ENCODE measurements at places on chromosomes 2 and 18.

DNA sequence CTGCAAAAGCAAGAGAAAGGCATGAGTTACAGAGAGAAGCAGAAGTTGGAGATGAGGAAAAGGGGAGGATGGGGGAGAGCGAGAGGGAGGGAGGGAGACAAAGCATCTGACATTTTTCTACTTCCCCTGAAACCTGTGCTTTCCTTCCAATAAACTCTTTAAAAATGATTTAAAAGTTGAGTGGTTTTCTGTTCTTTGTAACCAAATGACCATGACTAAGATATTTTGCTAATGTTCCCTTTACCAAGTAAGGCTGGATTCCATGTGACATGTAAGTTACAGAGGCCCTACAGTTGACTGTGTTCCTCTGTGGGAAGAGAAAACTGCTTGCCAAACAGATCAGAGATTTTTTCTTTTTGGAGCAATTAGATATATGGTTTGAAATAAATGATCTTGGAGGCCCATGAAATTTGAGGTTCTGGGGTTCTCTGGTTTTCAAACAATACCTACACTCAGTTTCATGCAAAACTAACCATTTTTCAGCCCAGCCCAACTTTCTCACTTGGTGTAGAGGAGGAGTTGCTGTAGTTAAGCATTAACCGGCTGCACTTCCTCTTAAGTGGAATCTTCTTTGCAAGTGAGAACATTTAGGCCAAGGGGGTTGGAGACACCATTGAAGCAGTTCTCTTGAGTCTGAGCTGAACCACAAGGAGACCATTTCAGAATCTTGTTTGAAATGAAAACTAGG lies 34.5 kb downstream of the INSIG2 start:
- DNase-seq: no peak

DNA sequence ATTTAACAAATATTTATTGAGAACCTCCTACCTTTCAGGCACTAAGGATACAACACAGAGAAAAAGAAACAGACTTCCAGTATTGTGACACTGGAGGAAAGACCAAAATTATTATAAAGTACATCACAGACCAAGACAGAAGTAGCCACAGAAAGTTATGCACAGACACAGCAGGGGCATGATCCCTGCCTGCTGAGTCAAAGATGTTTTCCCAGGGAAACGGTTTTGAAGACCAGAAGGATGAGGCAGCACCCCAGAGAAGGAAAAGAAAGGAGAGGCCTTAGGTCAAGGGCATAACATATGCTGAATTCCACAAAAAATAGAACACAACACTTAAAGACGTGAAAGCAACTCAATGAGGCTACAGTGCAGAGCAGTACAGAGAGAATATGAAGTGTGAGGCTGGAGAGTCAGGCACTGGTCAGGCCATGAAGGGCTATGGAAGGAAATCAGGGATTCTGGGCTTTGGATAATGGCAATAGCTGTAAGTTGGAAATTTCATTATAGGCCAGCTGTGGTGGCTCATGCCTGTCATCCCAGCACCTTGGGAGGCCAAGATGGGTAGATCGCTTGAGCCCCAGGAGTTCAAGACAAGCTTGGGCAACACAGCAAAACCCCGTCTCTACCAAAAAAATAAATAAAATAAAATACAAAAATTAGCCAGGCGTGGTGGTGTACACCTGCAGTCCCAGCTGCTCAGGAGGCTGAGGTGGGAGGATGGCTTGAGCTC lies 8.2 kb downstream of the ADAM17 start:
- DNase-seq: no peak

GRCh38 chr2:21382701-21383520 lies 259.1 kb downstream of the TDRD15 start:
- DNase-seq: no peak

DNA sequence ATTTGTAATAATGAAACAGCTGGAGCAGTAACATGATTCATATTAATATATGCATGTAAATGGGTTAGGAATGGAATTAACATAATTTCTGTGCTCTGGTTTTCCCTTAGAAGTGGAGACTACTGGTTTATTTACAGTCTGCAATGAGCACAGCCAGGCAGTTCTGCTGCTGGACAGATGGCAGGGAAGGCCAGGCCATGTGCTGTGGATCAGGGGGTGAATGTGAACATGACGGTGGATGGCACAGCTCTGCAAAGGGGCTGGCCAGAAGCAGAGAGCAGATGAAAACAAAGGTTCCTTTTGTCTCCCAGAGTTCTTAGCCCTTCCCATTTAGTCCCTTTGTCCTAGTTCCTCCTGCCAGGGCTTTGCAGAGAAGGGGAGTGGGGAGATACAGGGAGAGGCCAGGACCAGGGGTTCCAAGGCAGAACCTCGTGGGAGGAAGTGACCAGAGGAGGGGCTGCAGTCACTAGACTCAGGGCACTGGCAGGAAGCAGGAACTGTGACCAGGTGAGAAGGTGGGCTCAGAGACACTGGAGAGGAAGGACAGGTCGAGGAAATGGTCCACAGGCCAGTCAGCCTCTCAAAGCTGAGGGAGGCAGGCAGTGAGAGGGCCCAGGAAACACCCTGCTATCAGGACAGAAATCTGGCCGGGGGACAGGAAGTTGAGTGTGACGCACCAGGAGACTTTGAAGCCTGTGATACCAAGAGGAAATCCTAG lies 112.9 kb upstream of the ATP8B1 start:
- DNase-seq: no peak

- DNase-seq: no peak
Observed at GRCh38 chr18:34956663-34957062, 84.5 kb upstream of the MAPRE2 start.

DNA sequence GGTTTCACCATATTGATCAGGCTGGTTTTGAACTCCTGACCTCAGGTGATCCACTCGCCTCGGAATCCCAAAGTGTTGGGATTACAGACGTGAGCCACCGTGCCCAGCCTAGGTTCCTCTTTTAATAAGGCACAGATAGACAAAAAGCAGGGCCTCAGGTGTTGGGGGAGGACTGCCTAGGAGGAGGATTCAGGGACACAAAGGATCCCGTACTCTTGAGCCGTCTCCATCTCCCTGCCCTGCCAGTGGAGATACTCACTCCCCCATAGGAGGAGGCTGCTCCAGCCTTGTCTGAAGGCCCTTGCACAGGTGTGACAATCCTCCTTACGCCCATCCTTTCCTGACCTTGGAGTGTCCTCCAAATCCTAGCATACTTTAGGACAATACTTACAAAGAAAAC lies 32.0 kb upstream of the TFCP2L1 start:
- DNase-seq: no peak

DNA sequence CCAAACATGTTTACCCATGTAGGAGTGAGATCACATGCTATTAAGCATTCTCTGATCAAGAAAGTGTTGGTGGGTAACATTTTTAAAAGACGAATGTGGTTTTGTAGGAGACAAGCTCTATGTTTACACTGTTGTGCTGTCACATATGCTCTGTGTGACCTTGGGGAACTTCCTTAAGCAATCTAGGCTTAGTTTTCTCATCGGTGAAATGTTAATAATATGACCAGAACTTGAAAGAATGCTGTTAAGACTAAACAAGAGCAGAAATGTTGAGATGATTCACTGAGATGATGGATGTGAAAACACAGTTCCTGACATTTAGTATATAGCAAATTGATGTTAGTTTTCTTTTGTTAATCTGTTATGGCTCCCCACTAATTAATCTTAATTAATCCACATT lies 860.9 kb upstream of the CNTNAP5 start:
- DNase-seq: no peak

- DNase-seq: no peak
Observed at GRCh38 chr2:49288902-49289700, 134.8 kb upstream of the FSHR start.

- DNase-seq: no peak
Observed at GRCh38 chr18:73940721-73941120, 206.9 kb downstream of the FBXO15 start.

DNA sequence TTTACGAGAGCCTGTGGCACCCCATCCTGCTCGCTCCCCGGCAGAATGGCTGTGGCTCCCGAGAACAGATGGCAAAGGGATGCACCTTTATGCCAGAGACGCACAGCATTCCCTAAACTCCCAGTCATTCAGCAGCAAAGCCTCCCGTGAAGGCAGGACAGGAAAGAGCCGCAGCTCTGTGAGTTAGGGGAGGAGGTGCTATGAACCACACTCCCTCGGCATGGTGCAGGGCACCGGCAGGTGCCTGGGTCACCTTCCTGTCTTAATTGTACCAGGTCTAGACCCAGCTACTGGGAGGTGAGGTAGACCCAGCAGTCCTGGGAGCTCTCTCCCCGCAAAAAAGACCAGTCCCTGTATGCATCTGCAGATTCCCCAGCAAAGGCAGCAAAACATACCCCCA lies 149.8 kb downstream of the TWIST2 start:
- no peak for DNase-seq

GRCh38 chr18:38318416-38318815 lies 752.8 kb upstream of the CELF4 start:
- DNase-seq: no peak

GRCh38 chr2:8514796-8515758 lies 166.8 kb upstream of the ID2 start:
- DNase-seq: peak; percentile 73
